ENCODE measurements at places on chromosomes 16 and 17.

- DNase-seq = no peak
Observed at GRCh38 chr16:2905988-2906387, 5.7 kb upstream of the FLYWCH1 start.

- no peak for DNase-seq
Observed at GRCh38 chr17:16463358-16464302, 28.4 kb downstream of the LRRC75A start.

- no peak for DNase-seq
Observed at GRCh38 chr16:24717411-24717810, 12.0 kb upstream of the TNRC6A start.

- DNase-seq = no peak
Observed at GRCh38 chr16:86843812-86844211, 265.5 kb downstream of the FOXL1 start.

Measured in frontal cortex (tissue), 4 donors.